Activated gamma-delta T cell treated with Interleukin-2 at 50 U/mL for 16 hours (primary cell): ENCODE measurements at places on chromosomes 6 and 20.
A peak's percentile ranks its signal among the peaks of the same experiment; 100 is the strongest.

DNA sequence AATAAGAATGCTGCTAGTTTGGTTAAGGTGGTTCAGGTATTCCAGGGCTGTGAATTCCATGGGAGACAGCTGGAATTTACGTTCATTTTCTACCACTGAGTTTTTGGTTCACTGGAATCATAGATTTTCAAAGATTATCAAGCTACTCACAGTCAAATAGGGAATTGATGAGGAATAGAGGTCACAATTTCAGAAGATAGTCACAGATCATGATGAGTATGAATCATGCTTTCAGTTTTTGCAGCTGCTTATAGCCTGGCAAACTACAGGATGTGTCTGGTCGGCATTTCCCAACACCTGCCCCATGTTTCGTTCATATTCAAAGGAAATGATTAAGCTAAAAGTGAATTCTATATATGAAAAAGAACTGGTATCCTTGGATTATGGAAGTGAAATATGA lies 58.7 kb downstream of the BCKDHB start:
- DNase-seq: no peak

DNA sequence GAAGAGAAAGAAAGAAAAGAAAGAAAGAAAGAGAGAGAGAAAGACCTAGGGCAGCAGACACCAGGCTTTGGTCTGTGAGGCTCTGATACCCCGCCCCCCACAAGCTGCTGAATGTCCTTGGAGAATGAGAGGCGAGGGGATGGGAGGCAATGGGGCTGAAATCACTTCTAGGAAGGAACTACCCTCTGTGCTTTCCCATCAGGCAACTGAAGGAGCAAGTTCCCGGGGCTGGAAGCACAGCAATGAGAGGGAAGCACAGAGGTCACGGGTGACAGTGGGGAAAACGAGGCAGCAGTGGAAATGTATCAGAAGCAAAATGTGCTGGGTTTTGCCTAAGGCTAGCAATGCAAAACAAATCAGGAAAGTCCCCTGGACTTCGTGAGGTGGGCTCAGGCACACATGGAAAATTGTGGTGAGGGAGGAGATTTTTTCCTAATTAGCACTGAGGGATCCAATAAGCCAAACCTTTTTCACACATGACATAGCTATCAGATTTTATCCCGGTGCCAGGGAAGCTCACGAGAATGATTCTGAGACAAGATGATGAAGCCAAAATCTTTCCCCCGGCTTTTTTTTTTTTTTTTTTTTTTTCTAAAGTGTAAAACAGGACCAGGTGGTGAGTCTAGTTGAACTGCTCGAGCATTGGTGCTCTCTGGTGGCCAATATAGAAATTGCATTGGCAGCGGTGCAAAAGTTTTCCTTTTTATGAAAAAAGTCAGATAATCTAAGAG lies 16.8 kb upstream of the ARFGEF2 start:
- peak; percentile 69 for DNase-seq

DNA sequence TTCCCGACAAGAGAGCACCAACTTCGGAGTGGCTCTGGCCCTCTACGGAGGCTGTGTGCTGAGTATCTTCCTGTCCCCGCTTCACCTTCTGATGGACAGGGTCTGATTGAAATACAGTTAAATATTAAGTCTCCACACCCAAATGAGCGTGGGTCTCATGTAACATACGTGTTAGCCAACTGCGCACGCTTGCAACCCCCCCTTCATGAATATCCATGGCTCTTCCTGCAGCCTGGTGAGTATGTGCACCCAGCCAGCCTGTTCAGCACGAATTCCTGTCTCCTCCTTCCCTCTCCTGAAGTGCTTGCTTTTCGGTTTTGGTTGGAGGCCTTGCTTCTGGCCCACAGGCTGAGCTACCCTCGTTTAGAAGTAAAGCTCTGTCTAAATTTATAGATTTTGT lies 102.9 kb upstream of the FRMD1 start:
- no peak for DNase-seq

GRCh38 chr6:25042984-25043725 lies 107.4 kb upstream of the RIPOR2 start:
- DNase-seq: no peak

DNA sequence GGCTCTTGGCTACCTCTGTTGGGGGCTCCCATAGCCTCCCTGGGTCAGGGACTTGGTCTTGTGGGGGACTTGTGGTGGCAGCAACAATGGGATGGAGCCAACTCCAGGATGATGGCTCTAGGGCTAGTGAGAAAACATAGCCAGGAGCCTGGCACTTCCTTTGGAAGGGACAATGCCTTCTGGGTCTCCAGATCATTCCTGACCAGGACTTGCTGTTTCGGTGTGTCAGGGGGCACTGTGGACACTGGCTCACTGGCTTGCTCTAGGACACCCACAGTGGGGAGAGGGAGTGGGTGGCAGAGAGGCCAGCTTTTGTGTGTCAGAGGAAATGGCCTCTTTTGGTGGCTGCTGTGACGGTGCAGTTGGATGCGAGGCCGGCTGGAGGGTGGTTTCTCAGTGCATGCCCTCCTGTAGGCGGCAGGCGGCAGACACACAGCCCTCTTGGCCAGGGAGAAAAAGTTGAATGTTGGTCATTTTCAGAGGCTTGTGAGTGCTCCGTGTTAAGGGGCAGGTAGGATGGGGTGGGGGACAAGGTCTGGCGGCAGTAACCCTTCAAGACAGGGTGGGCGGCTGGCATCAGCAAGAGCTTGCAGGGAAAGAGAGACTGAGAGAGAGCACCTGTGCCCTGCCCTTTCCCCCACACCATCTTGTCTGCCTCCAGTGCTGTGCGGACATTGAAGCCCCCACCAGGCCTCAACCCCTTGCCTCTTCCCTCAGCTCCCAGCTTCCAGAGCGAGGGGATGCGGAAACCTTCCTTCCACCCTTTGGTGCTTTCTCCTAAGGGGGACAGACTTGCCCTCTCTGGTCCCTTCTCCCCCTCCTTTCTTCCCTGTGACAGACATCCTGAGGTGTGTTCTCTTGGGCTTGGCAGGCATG lies 9.2 kb downstream of the VEGFA start:
- no peak for DNase-seq

DNA sequence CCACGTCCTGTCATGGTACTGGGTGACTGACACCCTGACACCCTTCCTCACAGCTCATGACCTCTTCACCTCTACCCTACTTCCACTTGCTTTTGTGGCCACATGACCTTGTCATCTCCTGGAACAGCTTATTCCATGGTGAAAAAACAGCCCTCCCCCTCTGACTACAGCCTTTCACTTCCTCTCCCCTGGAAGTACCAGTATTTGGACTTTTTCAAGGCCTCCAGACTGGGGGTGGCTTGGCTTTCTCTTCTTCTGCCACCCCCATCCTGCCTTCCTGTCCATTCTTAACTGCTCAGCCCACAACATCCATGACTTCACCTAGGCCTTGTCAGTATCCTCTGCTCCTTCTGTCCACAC lies 168.4 kb downstream of the CARMIL1 start:
- no peak for DNase-seq

DNA sequence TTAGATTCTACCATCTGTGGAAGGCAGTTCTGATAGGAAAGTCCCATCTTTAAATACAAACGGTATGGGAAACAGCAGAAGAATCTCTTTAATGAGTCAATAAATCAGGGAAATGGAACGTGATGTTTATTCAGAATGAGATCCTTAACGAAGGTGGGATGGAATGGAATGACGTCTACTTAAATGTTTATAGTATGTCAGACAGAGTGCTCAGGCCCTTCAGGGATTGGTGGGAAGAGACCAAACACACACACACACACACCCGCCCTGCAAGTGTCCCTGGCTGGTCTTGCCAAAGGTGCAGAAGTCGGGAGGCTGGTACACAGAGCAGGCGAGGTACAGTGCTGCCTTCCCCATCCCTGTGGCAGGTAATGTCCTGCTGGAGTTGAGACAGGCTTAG lies 164.0 kb downstream of the FARS2 start:
- no peak for DNase-seq

GRCh38 chr20:32163951-32164350 lies 43.6 kb downstream of the PLAGL2 start:
- no peak for DNase-seq

GRCh38 chr6:143536866-143537691 lies 25.6 kb upstream of the FUCA2 start:
- peak; percentile 46 for DNase-seq

GRCh38 chr6:12311106-12311505 lies 20.9 kb downstream of the EDN1 start:
- no peak for DNase-seq

- DNase-seq: no peak
These were observed 755.7 kb downstream of the GRIK2 start for GRCh38 chr6:102149191-102149590.
